ENCODE measurements at places on chromosomes 1 and 21.

- DNase-seq: no peak
Measured at GRCh38 chr1:182484531-182485257, 34.7 kb downstream of the RGSL1 start.

- no peak for DNase-seq
Measured at GRCh38 chr1:116314305-116314919, 58.6 kb upstream of the ATP1A1 start.

GRCh38 chr1:188937965-188938551, 1539.6 kb downstream of the BRINP3 start:
- DNase-seq: no peak

DNA sequence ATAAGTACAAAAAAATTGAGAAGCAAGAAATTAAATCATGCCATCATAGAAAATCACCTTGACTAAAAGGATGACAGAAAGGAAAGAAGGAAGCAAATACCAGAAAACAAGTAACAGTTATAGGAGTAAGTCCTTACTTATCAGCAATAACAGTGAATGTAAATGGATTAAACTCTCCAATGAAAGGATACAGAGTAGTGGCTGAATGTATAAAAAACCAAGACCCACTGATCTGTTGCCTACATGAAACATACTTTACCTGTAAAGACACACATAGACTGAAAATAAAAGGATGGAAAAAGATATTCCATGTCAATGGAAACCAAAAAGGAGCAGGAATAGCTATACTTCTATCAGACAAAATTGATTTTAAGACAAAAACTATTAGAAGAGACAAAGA, 52.2 kb downstream of the RABGAP1L start:
- no peak for DNase-seq

- no peak for DNase-seq
Measured at GRCh38 chr1:64330839-64331238, 127.4 kb downstream of the UBE2U start.

- DNase-seq: no peak
Measured at GRCh38 chr1:184567637-184568036, 180.8 kb downstream of the C1orf21 start.

DNA sequence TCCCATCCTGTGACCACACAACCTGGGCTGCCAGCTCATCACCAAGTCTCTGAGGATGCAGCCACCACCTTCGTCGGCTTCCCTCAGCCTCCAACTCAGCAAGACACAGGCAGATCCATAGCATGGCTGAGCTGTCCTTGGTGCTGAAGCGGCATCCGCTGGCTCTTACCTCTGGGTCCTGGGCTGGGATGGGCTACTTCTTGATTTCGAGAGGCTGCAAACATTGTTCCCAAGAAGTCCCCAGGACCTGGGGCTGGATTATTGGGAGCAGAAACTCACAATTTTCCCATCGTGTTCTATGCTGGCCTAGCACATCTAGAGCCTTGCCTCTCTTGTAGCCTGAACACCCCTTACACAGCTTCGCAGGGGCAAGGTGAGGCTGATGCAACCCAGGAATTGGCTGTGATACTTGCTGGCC, 24.9 kb upstream of the C1QA start:
- DNase-seq: no peak

GRCh38 chr1:65260851-65261473, 48.4 kb upstream of the DNAJC6 start:
- DNase-seq: no peak

GRCh38 chr1:33718186-33718585, 145.7 kb upstream of the HMGB4 start:
- no peak for DNase-seq

GRCh38 chr1:186679924-186680244, 339 bp downstream of the PTGS2 start:
- DNase-seq: no peak

- DNase-seq: no peak
Measured at GRCh38 chr1:2416403-2416802, 4.0 kb upstream of the PEX10 start.

- DNase-seq: no peak
Measured at GRCh38 chr1:23449958-23450357, 25.4 kb upstream of the TCEA3 start.

DNA sequence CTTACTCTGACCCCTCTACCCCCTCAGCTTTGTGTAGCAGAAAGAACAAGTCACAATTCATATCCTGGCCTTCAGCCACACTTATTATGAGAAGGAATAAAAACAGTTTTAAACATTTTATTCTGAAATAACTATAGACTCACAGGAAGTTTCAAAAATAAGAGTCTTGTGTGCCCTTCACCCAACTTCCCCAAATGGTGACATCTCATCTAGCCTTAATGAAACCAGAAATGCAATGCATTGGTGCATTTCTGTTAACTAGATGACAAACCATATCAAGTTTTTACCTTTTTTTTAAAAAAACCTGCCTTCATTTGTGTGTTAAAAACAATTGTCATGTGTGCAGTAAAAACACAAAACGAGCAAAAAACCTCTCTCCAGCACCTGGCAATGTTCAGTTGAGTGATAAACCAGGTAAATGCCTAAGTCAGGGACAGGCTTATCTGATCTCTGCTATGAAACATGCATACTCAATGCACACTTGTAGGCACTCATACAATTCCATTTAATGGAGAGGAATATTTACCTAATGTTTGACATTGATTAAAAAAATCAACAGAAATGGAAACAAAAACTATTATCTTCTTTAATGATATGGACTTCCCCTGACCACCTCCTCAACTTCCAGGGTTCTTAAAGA, 51.5 kb downstream of the SH3BGR start:
- no peak for DNase-seq

GRCh38 chr1:204377800-204378668, 18.3 kb upstream of the PLEKHA6 start:
- peak; percentile 30 for DNase-seq

DNA sequence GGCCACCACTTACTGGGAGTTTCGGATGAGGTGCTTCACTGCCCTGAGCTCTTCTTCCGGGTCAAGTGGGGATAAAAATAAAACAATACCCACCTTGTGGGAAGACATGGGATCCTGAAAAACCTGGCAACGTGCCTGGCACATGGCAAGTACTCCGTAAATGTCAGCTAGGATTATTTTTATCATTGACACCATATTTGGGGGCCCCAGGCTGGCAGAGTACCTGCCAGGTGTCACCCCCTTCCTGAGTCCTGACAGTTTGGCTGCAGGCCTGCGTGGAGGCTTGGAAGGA, 9.2 kb upstream of the EPHA2 start:
- no peak for DNase-seq

GRCh38 chr1:94130851-94131595, 10.1 kb upstream of the ABCA4 start:
- no peak for DNase-seq

DNA sequence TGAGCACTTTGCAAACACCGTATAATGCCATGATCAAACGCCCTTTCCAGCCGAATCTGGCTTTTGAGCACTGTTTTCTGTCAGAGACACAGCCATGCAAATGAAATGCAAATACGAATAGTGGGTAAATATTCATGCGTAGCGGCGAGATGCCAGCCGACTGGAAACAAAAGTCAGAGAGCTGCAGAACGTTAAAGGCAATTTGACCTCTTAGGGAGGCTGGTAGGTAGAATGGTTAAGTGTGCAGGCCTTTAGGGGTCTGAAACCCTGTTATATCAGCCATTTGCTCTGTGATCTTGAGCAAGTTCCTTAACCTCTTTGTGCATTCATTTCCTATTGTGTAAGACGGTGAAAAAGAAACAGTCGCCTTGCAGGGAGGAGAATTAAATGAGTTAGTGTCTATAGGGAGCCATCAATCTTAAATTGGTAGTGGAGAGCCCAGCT, 6.5 kb upstream of the SDHB start:
- no peak for DNase-seq

DNA sequence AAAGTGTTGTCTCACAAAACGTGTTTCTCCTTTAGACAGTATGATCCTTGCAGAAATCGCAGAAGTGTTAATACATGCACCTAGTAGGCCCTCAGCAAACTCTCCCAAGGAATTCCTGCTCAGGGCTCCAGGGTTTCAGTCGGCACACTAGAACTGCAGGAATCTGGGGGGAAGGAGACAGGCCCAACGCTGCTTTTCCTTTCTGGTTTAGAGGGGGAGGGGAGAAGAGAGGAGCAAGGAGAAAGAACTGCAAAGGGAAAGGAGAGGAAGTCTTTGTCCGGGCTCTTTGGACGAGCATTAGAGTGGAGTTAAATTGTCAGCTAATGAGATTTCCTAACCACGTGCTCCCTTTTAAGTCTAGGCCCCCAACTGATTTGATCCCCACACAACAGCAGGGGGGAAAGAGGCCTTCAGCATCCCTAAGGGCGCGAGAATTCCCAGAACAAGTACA, 103.7 kb upstream of the SOD1 start:
- DNase-seq: no peak

- no peak for DNase-seq
Measured at GRCh38 chr1:42733415-42734200, 6.4 kb downstream of the CLDN19 start.

DNA sequence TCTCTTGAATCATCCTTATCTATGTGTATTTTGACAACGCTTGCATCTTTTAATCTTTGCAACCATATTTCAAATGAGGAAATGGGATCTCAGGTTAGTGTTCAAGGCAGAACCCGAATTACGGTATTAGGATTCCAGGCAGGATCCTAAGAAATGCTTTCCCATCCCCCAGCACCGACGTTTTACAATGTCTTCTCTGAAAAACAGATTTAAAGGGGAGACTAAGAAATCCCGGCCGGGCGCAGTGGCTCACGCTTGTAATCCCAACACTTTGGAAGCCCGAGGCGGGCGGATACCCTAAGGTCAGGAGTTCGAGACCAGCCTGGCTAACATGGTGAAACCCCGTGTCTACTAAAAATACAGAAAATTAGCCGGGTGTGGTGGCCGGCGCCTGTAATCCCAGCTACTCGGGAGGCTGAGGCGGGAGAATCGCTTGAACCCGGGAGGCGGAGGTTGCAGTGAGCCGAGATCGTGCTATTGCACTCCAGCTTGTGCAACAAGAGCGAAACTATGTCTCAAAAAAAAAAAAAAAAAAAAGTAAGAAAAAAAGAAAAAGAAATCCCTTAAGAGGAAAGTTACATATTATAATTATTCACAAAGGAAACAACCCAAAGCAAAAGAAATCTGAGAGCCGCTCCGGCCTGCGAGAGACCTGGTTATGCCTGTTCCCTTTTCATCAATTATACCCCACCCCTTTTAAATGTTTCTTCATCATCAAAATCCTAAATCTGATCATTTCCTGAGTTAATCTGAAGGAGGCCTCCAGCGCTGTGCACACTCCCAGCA, 801 bp upstream of the GORAB start:
- DNase-seq: no peak

- no peak for DNase-seq
Measured at GRCh38 chr1:182280504-182280900, 111.1 kb downstream of the GLUL start.

DNA sequence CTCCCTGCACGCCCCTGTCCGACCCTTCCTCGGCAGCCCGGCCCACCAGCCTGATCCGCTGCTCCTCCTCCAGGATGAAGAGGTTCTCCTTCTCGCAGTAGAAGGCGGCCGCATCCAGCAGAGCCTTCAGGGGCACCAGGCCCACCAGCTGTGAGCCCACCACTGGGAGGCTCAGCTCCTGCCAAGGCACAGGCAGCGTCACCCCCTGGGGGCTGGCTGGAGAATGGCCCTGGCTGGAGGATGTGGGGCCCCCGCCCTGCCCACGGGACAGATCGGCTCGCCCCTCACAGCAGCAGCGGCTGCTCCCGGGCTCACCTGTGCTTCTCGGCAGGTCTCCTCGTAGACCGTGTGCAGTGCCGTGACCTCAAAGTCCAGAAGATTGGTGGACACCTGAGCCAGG, 5.3 kb downstream of the FTCD start:
- DNase-seq: no peak

DNA sequence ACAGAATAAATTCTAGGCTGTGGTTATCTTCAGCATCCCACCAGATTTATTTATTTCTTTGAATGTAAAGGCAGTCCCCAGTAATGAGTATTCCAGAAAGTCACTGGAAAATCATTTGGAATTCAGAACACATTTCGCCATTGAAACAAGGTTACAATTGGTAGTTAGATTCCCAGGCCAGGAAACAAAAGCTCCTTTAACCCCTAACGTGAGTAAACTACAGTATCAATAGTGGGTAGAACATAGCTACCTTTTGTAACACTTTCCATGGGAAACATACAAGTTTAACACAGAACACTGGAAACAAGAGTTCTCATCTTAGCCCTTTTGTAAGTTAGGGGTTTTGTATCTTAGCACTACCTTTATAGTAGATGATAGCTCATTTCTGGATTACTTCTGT, 53.4 kb upstream of the BMP8A start:
- no peak for DNase-seq

GRCh38 chr1:172674831-172675613, 16.1 kb downstream of the FASLG start:
- no peak for DNase-seq

- DNase-seq: no peak
Measured at GRCh38 chr1:87963556-87963955, 634.9 kb downstream of the LMO4 start.

- no peak for DNase-seq
Measured at GRCh38 chr21:42443181-42443785, 39.6 kb downstream of the UBASH3A start.

DNA sequence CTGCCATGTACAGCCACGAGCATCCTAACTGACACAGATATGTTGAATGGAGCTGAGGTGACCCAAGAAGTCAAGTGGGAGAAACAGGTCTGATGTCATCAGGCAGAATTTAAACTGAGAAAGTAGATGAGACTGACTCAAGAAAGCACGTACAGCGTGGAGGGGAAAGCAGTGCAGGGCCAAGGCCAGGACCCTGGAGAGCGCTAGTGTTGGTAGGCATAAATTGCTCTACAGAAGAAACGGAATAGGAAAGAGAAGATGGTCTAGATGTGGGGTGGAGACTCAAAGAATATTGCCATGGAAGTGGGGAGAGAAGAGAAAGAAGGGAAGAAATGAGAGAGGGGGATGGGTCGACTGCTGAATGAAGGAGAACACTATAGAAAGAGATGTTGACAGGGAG, 45.3 kb upstream of the GJB5 start:
- no peak for DNase-seq

- DNase-seq: peak; percentile 32
Measured at GRCh38 chr1:20574686-20575540, 14.0 kb upstream of the CDA start.

DNA sequence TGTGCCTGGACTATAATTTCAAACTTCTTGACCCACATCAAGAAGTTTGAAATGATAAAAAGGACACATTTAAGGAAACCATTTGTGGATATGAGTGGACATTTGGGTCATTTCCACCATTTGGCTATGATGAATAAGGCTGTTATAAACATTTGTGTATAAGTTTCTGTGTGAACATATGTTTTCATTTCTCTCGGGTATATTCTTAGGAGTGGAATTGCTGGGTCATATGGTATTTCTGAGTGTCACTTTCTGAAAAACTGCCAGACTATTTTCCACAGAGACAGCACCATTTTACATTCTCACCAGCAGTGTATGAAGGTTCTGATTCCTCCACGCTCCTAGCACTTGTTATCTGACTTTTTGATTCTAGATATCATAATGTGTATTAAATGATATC, 50.8 kb downstream of the GPR137B start:
- no peak for DNase-seq

Measured in activated gamma-delta T cell treated with anti-CD3 and anti-CD28 coated beads, Interleukin-2, amount 50 U/mL, for 16 hours (primary cell).